ENCODE measurements at places on chromosomes 11 and 22.
A peak's percentile ranks its signal among the peaks of the same experiment; 100 is the strongest.

- DNase-seq = peak; percentile 86
Measured at GRCh38 chr22:36577019-36577418, 48.1 kb upstream of the EIF3D start.

- no peak for DNase-seq
Measured at GRCh38 chr11:44812971-44813370, 86.2 kb downstream of the TSPAN18 start.

- no peak for DNase-seq
Measured at GRCh38 chr11:129386795-129387397, 11.2 kb downstream of the BARX2 start.

DNA sequence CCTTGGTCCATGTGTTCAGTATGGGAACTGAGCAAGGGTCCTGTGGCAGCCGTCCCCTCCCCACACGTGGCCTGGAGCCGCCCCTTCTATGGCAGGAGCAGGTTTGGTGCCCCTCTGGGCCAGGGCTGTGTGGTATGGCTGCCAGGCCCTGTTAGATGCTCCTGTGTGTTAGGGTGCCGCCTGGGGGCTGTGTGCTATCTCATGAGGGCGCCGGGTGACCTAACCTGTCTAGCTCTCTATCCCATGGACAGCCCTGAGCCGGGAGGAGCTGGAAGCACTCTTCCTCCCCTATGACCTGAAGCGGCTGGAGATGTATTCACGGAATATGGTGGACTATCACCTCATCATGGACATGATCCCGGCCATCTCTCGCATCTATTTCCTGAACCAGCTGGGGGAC, 34.7 kb downstream of the NAT10 start:
- no peak for DNase-seq

DNA sequence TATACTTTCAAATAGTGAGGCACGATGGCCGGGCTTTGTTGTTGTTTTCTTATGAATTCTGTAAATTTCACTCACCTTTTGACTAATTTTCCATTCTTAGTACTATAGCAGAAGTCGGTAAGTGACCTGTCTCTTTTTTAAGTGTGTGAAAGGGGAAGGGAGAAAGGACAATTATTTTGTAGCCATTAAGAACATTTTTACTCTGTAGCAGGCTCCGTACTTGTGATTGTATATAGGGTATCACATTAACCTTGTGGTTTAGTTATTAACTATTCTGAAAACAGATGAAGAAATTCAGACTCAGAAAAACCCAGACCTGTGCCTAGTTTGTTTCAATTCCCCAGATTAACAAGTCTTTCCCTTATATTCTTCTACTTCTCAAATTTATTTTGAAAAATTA, 78.7 kb downstream of the CASP12 start:
- no peak for DNase-seq

DNA sequence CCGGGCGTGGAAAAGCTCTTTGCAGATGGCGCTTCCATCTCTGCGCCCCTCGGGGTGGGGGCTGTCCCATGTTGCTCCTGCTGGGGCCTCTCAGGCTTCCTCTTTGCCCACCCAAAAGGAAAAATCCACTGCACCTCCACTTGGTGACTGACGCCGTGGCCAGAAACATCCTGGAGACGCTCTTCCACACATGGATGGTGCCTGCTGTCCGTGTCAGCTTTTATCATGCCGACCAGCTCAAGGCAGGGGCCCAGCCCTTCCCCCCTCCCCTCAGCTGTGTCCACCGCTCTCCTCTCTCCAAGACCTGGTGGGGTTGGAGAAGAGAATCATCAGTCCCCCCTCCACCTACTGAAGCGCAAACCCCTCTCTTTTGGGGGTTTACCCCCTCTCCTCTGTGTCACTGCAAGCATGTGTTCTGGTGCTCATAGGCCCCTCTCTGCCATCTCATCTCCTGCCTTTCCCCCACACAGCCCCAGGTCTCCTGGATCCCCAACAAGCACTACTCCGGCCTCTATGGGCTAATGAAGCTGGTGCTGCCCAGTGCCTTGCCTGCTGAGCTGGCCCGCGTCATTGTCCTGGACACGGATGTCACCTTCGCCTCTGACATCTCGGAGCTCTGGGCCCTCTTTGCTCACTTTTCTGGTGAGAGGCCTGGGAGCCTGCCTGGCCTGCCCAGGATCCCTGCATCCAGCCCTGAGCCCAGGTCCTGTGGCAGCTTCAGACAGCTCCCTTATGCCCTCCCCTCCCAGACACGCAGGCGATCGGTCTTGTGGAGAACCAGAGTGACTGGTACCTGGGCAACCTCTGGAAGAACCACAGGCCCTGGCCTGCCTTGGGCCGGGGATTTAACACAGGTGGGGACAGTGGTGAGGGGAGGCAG, 1.8 kb downstream of the LARGE2 start:
- no peak for DNase-seq

DNA sequence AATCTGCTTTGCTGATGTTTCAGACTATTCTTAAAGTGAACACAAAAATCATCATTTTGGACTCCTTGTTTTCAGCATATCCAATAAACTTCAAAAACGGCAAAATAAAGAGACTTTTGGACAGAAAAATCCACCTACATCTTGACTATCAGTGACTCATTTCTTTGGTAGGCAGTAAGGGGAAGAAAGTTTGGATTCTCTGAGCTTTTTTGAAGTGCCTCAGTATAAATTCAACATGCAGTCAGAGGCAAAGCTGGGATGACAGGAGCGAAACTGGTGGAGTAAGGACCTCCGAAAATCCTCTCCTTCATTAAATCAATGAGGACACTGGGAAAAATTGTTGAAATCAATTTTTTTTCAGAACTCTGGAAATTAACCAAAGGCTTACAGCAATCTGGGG, 29.7 kb downstream of the EFCAB6 start:
- DNase-seq = no peak

GRCh38 chr11:65454311-65454695, 31.7 kb downstream of the NEAT1 start:
- peak; percentile 36 for DNase-seq

DNA sequence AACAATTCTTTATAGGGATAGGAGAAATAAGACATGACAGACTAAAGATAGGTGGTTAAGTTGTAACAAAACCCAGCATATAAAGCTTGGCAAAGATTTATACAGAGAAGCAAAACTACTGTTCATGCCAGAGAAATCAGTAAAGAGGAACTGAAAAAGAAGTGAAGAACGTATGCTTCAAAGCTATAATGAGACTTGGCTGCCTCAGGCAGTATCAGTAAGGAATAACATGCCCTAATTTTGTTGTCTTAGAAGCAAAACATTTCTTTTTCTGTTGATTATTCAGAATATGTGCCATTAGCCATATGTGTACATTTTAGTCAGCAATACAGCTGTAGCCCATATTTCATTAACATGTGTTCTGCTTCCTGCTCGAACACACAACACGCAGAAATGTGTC, 403.2 kb downstream of the NELL1 start:
- no peak for DNase-seq
